ENCODE measurements at places on chromosomes 4 and X.

DNA sequence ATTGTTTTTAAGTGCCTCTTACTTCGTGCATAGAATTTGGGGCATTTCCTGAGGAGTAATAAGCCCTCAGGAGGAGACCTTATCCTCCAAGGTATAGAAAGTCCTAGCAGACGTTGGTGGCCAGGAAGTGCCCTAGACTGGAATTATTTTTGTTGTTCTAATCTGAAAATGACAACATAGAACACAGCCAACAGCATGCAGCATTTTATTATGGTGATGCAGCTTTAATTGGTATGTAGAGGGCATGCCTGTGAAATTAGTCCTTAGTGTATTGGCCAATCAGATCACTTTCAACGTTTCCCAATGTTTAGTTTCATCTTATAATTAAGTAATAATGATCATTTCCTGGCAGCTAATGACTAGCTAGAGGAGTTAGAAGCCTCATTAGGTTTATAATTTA is 199.2 kb downstream of the SHROOM3 start:
- DNase-seq, result no peak

DNA sequence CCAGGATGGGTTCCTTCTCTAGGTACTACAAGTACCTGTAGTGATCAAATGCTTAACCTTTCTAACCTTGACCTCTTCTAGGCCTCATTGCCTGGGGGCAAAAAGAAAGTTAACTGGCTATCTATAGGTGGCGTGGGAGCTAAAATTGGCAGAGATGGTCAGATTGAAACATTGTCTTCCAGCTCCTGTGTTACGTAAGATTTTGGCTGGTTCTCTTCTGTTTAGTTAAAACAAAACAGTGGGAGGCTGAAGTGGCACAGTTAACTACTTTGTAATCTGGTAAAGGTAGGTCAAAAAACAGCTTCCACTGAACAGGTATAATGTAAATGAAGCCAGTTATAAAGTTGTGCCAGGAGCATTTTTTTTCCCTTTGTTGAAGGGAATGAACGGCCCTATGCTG is 115.2 kb downstream of the MBNL3 start:
- no peak for DNase-seq

GRCh38 chr4:77434299-77435092 is 171.1 kb upstream of the CXCL13 start:
- DNase-seq, result no peak

DNA sequence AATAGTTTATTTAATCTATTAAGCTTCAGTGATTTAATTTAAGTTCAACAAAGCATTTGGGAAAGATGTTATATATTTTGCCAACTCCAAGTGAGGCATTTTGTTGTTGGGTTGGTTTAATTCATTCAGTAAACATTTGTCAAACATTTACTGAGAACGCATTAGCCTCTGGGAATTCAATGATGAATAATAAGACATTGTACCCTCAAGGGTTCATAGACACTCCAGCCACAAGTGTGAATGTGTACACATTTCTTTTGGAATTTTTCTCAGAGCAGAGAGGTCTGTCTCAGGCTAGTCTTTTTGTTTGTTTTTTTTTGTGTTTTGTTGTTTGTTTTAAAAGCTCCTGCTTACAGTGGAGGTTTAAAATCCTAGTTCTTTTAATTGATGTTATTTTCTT is 203.9 kb downstream of the SOWAHB start:
- DNase-seq, result no peak

DNA sequence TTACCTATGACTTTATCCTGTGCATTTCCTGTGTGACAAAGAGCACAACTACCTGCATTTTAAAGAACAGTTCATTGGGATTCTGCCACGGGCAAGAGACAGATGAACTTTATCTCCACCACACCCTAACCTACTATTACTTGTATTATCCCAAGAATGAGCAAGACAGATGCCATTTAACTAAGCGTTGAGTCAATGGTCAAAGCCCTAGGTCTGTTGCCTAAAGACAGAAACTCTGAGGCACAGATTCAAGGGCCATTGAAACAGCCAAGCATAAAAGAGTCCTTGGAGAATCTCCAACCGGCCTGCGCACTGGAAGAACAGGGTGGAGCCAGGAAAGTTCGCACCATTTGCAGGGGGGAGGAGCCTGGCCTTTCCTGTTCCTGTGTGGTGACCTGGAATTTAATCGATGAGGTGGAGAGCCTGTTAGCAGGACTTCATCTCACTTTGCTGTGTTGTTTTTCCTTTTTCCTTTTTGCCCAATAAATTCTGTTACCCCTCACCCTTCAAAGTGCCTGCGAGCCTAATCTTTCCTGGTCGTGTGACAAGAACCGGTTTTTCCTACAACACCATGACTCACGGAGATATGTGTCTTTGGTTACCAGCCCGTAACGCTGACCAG is 146.4 kb upstream of the DIAPH2 start:
- DNase-seq, result peak; percentile 27

DNA sequence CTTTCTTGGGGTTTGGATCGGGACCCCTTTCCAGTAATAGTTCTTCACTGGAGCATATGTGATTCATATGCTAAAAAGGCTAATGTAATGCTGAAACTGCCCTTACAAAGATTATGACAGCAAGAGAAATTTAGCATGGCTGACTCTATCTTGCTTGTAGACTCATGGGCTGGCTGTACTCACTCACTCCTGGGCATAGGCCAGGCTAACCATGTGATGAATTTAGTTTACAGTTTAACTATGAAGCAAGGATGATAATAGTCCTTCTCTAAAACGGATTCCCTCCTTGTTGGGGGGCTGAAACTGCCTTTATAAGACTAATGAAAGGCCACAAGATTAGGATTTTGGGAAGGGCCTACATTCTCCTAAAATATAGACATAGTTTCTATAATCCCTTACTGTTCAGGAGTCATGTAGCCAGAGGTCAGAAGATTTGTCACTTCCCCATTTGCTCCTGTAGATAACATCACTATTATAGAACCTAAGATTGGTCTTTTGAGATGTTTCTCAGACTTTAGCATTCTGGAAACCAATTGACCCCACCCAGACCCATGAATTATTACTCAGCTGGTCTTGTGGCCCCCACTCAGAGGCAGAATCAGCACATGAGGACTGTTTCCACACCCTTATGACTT is 20.8 kb upstream of the CEP135 start:
- no peak for DNase-seq

- no peak for DNase-seq
Measured at GRCh38 chr4:128528793-128529553, 241.4 kb upstream of the PGRMC2 start.

- DNase-seq, result no peak
Measured at GRCh38 chr4:67327245-67328017, 217.9 kb downstream of the CENPC start.

GRCh38 chr4:112386071-112386470 is 88.9 kb downstream of the ALPK1 start:
- DNase-seq, result no peak

DNA sequence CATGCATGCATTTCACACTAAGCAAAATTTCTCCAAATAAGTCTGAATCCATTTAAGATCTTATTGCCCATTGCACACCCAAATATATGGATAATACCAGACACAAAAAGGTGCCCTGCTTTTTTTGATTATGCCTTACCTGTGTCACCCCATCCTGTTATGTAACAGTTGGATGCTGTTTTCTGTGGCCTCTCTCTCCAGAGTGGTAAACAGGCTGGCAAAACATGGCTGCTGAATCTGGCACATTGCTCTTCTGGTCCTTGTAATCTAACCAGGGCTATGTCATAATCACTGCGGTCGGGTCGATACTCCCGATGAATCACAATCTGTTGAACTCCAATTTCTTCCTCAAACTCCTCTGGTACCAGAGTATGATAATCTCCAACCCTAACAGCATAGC is 70.1 kb downstream of the PRSS12 start:
- no peak for DNase-seq

DNA sequence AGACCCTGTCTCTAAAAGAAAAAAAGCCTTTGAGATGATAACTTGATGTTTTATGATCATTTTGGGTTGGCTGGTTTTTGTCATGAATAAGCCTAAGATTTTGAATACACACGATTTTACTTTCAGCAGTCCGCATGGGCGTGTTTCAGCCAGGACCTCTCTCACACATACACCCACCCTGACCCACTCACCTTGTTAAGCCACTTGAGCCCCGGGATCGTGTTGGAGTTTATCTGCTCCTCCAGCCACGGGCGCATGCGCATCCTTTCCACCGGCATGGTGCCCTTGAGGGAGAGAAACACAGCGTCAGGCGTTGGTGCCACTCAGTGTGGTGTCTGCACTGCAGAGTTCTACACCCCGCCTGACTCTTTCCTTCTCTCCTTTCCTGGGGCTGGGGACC is 45.6 kb downstream of the IRF2 start:
- DNase-seq, result no peak

Data from NCI-H1048 (cell line).